ENCODE measurements at places on chromosomes 11 and 22. TPM values are rescaled to one million over a fixed set of nuclear protein-coding genes. Genes with fewer than 3 reads are reported as not detected.

The MYRF gene
- total RNA-seq = 1.4 TPM

The MS4A3 gene
- not detected for total RNA-seq

DNA sequence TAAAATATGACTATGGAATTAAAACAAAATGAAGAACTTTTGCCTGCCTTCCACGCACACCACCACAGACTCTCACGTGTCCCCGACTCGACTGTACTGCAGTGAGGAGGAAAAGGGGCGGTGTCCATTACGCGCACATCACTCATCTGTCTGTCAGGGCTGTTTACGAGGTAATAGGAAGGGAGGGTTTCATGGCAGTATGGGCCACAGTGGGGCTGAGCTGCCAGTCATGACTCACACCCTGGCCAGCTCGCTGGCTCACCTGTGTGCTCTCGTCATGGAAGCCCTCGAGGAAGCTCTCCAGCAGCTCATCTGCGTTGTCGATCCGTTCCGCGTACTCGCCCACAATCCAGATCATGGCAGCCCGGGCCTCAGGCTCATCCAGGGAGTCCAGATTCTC lies 33.5 kb upstream of the RASL10A start:
- no peak for DNase-seq

The APOBEC3B gene
- total RNA-seq = 44.3 TPM

The TBX10 gene
- total RNA-seq = not detected

- DNase-seq = no peak
Observed at GRCh38 chr22:29476116-29476515, 3.9 kb upstream of the NEFH start.

The BIRC2 gene
- total RNA-seq = 34.3 TPM

- DNase-seq = no peak
Observed at GRCh38 chr22:17612057-17612456, 16.5 kb downstream of the ATP6V1E1 start.

DNA sequence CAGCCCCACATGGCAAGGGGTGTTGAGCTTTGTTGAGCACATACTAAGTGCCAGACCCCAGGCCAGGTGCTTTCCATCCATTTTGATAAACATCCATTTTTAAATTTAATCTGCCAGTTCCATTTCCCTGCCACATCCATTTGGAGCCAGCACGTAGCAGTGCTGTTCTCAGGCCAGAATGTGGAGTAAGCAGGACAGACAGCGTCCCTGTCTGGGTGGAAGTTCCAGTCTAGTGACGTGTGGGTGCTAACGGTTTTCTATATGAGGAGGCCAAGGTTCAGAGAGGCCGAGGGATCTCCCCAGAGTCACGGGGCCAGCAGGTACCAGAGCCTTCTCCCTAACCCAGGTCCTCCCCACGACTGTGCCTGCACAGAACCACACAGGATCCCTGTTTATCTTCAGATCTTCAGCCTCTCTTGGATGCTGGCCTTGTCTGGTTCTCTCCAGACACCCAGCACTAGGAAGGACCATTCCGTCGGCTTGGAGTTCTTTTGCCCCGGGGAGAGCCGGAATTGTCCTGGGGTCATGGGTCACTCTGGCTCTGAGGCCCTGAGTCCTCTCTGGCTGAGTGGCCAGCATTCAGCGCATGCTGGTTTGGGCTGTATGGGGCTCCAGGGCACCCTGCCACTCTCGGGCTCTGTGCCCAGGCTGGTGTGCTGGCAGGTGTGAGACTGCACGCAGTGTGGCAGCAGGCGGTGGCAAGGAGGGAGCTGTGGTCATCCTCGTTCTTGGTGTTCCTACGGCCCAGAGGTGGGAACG lies 63.6 kb upstream of the PPARA start:
- no peak for DNase-seq

DNA sequence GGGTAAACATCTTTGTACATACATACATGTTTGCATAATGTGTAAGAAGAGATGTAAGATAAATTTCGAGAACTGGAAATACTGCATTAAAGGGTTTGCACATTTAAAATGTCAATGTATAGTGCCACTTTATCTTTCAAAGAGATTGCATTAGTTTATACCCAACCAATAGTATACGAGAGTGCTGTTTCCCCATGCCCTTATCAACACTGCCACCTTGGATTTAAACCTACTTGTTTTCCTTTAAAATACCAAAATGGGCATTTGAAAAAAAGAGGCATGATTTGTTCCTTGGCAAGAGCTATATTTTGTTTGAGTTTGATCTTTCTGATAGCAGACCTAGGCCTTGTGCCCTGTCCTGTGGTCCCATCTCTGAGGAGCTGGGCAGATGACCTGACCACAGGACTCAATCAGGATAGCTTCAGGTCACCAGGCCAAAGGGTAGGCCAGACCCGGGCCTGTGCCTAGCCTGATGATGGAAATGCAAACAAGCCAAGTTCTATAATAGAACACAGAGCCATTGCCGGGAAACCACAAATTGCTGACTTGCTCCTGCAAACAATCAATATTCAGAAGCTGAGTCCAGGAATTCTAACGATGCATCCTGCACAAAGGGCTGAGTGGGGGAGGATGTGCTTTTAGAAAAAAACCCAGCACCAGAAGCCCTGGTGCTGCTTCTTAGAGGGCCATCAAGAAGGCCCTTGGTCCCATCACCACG lies 16.9 kb upstream of the ALG8 start:
- DNase-seq = no peak

GRCh38 chr22:33400061-33400840 lies 342.1 kb upstream of the SYN3 start:
- DNase-seq = no peak

GRCh38 chr11:44694443-44694842 lies 32.3 kb upstream of the TSPAN18 start:
- peak; percentile 28 for DNase-seq

Measured in activated CD4-positive, alpha-beta memory T cell treated with anti-CD3 and anti-CD28 coated beads for 36 hours (primary cell).